ENCODE measurements at places on chromosomes 12 and 14. TPM values are rescaled to one million over a fixed set of nuclear protein-coding genes. Genes with fewer than 3 reads are reported as not detected.

The PLEKHD1 gene
- polyA plus RNA-seq = 3.4 TPM

- no peak for DNase-seq
Measured at GRCh38 chr14:95664066-95664465, 22.2 kb upstream of the TCL1B start.

DNA sequence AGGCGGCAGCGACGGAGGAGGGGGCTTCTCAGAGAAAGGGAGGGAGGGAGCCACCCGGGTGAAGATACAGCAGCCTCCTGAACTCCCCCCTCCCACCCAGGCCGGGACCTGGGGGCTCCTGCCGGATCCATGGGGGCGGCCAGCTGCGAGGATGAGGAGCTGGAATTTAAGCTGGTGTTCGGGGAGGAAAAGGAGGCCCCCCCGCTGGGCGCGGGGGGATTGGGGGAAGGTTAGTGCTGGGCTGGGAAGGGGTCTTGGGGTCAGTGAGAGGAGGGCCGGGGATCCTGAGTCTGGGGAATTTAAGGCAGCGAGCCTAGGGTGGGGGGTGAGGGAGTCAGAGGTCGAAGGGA, 203 bp downstream of the NFATC4 start:
- DNase-seq = no peak

DNA sequence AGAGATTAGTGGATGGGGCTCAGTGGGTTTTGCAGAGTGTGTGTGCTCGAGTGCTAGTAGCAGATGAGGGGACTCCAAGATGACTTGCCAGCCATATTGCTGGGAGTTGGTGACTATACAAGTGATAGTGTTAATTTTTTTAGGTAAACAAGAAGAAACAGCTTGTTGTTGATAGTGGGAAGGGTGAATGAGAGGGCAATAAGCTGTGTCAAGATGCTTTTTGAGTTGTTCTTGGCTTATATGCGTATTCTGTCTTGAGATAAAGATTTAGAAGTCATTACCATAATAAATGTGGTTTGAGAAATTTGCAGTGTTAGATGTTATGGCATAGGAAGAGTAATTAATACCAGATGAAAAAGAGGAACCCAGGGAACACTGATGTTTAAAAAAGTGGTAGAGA, 75.3 kb downstream of the RCOR1 start:
- no peak for DNase-seq

DNA sequence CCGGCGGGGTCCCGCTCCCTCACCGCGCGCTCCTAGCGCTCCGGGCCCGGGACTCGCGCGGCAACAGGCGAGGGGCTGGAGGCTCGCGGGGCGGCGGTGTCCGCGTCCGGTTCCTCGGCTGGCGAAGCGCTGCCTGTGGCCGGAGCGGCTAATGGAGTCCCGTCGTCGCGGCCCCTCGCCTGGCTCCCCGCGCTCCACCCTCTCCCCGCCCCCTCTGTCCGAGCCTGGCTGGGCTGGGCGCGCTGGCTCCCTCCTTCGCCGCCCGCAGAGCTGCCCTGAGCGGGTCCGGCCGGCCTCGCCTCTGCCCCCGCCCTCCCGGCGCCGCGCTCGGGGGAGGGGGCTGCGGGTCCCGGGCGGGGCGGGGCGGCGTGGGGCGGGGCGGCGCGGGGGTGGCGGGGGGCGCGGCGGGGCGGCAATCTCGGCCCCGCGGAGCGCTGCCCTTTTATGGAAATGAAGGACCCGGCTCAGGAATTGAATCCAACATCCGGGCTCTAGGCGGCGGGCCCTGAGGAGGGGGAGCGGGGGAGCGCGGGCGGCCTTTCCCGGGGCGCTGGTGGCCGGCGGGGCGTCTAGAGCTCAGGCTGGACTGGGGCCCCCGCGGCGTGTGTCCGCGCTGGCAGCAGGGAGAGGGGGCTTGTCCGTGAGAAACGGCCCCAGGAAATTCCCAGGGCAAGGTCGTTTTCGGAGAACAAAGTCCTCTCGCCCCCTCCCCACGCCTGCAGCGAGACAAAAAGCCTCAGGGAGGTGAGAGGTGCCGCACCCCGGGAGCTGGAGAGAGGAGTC, at the start of gene FERMT2:
FERMT2 (minus strand) TSS at position 153 of the 783 bp plus-strand sequence. CDS start 482 bp downstream, outside the sequence.
- peak; percentile 96 for DNase-seq

- no peak for DNase-seq
Measured at GRCh38 chr14:54348001-54348611, 48.7 kb upstream of the CDKN3 start.

DNA sequence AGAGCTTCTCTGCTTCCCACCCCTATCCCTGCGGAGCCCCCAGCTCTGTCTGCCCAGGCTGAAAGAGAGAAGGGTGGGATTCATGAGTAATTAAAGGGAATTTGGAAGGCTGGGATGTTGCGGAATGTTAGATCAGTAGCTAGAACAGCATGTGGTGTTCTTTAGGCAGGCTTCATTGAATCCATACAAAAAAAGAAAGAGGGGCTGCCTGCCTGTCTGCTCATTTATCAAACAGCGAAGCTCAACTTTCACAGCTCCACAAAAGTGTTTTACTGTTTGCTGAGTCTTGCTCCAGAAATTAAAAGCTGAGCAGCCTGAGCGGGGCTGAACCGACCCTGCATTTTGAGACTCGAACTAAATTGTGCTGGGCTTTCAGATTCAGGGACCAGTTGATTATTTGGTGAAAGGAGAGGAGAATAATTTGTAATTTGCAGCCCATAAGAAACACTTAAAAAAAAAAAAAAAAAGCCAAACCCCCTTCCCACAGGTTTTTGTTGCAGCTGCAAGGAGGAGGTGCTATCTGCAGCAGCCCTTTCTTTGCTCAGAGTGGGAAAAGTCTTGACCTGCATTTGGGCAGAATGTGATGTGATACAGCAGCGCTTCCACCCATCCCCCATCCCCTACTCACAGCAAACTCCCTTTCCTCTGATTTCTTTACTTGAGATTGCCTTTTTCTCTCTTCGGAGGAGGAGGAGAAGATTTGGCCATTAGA, 89.7 kb downstream of the RFX4 start:
- DNase-seq = peak; percentile 71

- DNase-seq = no peak
Measured at GRCh38 chr12:23662966-23663365, 286.5 kb downstream of the SOX5 start.

The PTPRQ gene
- polyA plus RNA-seq = 3.1 TPM

The PLCZ1 gene
- polyA plus RNA-seq = not detected

The CKB gene
- polyA plus RNA-seq = 916 TPM

The RPAP3 gene
- 15.6 TPM for polyA plus RNA-seq

The TC2N gene
- 5.8 TPM for polyA plus RNA-seq

GRCh38 chr14:26138764-26139445, 458.9 kb downstream of the NOVA1 start:
- DNase-seq = no peak

- no peak for DNase-seq
Measured at GRCh38 chr12:3480764-3481163, 10.2 kb upstream of the PRMT8 start.

DNA sequence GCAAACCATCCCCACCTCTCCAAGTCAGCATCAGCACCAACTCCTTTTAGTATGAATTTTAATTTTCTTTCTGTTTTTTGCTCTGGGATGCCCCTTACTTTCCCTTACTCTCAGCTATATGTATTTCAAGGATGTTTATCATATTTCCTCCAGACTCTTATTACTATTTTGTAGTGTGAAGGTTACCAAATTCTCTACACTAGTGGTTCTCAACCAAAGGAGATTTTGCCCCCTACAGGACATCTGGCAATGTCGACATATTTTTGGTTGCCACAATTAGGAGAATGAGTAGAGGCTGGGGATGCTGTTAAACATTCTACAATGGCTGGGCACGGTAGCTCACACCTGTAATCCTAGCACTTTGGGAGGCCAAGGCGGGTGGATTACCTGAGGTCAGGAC, 29.1 kb upstream of the SOS2 start:
- DNase-seq = peak; percentile 59

DNA sequence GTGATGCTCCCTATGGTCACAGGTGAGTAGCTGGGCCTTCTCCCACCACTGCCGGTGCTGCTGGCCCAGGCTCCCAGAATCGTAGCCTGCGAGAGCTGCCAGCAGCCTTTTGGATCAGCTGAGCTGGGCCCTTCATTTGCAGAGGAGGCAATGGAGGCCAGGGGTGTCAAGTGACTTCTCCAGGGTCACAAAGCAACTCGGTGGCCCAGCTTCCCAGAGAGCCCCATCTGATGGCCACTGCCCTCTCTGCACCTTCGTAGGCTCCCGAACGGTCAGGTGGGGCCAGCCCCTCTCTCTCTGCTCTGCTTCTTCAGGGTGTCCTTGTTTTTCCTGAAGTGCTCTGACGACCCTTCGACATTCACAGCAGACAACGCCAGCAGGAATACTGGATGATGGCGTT, 4.6 kb downstream of the KRT80 start:
- no peak for DNase-seq

The XRCC3 gene
- polyA plus RNA-seq = 2.8 TPM
